ENCODE measurements at places on chromosomes 12 and 14. TPM values are rescaled to one million over a fixed set of nuclear protein-coding genes. Genes with fewer than 3 reads are reported as not detected.

The RFX4 gene
- total RNA-seq, result not detected

- no peak for DNase-seq
Measured at GRCh38 chr12:80830533-80831088, 107.1 kb downstream of the LIN7A start.

GRCh38 chr12:53493610-53494391 lies 5.5 kb downstream of the MAP3K12 start:
- peak; percentile 55 for DNase-seq

DNA sequence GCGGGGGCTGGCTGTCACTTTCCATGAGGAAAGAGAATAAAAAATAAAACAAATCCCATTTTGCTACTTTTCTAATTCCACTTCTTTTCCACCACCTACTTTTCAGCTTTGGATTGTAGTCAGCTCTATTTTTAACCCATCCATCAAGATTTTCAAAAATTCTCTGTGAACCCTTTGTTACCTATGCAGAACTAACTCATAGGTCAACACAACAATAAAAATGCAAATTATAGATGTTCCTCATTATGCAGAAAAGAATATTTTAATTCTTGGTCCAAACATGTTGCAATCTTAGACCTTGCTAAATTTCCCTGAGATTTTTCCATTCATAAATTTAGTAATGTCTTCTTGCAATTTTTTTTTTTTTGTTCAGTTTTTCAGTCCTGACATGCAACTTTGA lies 454.5 kb downstream of the ADAMTS20 start:
- no peak for DNase-seq

DNA sequence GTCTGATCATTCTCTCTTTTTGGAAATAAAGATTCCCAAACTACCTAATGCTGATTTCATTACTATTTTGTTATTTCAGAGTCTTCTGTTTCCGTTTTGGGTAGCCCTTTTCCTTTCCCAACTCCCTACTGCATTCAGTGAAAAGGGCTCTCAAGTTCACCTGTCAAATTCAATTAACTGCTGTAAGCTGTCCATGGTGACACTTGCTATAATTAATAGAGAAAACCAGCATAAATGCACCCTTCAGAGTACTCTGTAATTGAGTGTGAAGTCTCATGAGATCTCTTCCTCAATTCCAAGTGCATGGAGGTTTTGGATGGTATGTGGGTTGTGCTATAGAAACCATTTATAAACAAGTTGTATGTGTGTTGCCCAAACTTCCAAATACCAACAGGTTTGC lies 187.2 kb downstream of the RPL10L start:
- no peak for DNase-seq

The ASCL1 gene
- not detected for total RNA-seq

The CD4 gene
- total RNA-seq, result 12.9 TPM

The ZNF891 gene
- total RNA-seq, result 2.5 TPM

- no peak for DNase-seq
Measured at GRCh38 chr12:122022393-122023338, 982 bp downstream of the BCL7A start.

The SDSL gene
- total RNA-seq, result 5.5 TPM

GRCh38 chr12:14771651-14772137 lies 31.6 kb downstream of the WBP11 start:
- no peak for DNase-seq

- DNase-seq, result no peak
Measured at GRCh38 chr12:72522411-72522810, 250.2 kb downstream of the TRHDE start.

The RDH5 gene
- 19.2 TPM for total RNA-seq

The B3GNT4 gene
- total RNA-seq, result 0.10 TPM

The HPD gene
- total RNA-seq, result 17.4 TPM

The PPP4R4 gene
- 0.32 TPM for total RNA-seq

DNA sequence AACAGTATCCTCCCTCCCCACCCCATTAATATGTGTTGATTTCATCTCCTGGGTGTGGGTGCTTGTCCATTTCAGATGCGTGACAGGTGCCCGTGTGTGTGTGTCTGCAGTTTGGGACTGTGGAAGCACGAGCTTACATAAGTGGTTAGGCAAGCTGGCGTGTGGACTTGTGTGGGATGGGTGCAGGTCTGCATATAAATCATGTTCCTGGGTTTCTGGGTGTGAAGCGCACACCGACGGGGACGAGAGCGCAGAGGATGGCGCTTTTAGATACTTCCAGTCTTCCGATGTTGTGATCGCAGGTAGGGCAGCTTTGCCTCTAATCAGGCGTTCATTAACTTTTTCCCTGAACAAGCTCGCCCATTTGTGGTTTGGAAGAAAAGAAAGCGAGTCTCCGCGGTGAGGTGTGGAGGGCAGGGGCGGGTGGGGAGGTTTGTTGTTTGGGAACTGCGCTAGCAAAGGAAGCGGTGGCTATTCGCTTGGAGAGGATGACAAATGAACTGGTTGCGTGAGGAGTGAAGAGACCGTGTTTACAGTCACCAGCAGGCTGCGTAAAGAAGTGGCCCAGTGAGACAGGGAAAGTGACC lies 865 bp downstream of the RGS6 start:
- no peak for DNase-seq

The MBIP gene
- 17.8 TPM for total RNA-seq

The KRT6C gene
- not detected for total RNA-seq

- no peak for DNase-seq
Measured at GRCh38 chr12:15649347-15649746, 139.8 kb downstream of the EPS8 start.

GRCh38 chr12:13038491-13039161 lies 5.6 kb upstream of the FAM234B start:
- no peak for DNase-seq

DNA sequence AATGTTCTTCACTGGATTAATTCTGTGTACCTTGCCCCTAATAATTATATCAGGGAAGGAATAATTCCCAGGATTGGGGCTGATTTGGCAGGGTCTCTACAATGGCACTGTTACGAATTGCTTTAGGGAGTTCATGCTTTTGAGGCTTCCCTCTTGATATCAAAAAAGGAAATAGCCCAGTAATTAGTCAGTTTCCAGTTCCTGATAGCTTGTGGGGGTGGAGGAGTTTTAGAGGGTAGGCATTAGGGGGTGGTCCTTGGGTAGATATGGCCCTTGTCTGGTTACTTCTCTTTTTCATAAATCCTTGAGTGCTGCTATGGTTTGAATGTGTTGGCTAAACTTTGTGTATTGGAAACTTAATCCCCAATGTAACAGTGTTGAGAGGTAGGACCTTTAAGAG lies 6.1 kb upstream of the SRSF5 start:
- no peak for DNase-seq

DNA sequence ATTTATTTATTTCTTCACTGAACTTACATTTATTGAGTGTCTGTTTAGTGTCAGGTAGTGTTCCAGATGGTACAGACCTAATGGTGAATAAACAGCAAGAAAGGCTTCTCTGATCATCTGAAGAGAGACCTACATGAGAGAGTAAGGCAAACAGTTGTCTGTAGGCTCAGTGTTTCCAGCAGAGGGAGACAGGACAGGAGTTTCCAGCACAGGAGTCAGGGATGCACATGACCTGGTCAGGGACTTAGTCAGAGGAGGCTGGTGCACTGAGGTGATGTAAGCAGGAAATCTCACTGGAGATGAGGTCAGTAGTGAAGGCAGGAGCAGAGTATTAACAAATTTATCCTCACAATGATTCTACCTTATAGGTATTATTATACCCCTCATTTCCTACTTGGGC lies 233.2 kb downstream of the MDGA2 start:
- DNase-seq, result no peak

The A2ML1 gene
- total RNA-seq, result not detected

GRCh38 chr14:80055226-80055625 lies 156.1 kb downstream of the DIO2 start:
- no peak for DNase-seq

The PUS7L gene
- total RNA-seq, result 18.1 TPM

The RTN1 gene
- 13.1 TPM for total RNA-seq

GRCh38 chr12:56336361-56337167 lies 2.1 kb upstream of the IL23A start:
- DNase-seq, result no peak

DNA sequence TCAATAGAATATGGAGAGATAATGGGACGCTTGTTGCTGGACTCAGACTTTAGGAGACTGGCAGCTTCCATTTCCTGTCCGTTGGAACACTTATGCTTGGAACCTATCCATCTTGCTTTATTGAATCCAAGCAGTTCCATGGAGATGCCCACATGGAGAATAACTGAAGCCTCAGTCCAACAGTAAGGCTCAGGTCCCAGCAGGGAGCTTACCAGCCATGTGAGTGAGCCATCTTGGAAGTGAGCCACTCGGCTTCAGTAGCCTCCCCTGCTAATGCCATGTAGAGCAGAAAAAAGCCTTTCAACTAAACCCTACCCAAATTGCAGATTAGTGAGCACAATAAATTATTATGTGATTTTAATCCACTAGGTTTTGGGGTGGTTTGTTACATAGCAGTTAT lies 538.8 kb upstream of the STXBP6 start:
- DNase-seq, result no peak

The C12orf54 gene
- not detected for total RNA-seq

The TESPA1 gene
- total RNA-seq, result 1.00 TPM

The ATL1 gene
- 16.0 TPM for total RNA-seq

- DNase-seq, result no peak
Measured at GRCh38 chr14:34502545-34503225, 36.8 kb downstream of the EAPP start.

DNA sequence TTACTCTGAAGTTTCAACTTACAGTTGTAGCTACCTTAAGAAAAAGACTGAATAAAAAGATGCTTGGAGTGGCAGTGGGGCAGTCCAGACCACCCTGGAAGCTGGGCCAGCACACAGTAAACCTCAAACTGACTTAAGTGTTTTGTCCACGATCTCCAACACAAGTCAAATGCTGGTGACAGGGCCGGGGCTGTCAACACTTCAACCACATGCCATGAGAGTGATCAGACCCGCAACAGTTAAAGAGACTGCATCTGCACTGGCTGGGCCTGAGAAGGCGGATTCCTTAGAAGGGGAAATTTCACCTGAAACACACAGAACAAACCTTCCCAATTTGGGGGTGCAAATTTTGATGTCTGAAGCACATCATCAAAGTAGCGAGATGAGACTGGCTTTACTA lies 223.5 kb upstream of the CAND1 start:
- no peak for DNase-seq

- DNase-seq, result no peak
Measured at GRCh38 chr12:66819587-66819986, 140.7 kb upstream of the GRIP1 start.

GRCh38 chr12:3496957-3497356 lies 6.0 kb downstream of the PRMT8 start:
- DNase-seq, result no peak

The ADCY6 gene
- total RNA-seq, result 31.6 TPM

The RPGRIP1 gene
- total RNA-seq, result 0.10 TPM

The SIX6 gene
- not detected for total RNA-seq

The ATP2B1 gene
- 44.0 TPM for total RNA-seq

The SERPINA9 gene
- total RNA-seq, result not detected

The RNF212B gene
- not detected for total RNA-seq

DNA sequence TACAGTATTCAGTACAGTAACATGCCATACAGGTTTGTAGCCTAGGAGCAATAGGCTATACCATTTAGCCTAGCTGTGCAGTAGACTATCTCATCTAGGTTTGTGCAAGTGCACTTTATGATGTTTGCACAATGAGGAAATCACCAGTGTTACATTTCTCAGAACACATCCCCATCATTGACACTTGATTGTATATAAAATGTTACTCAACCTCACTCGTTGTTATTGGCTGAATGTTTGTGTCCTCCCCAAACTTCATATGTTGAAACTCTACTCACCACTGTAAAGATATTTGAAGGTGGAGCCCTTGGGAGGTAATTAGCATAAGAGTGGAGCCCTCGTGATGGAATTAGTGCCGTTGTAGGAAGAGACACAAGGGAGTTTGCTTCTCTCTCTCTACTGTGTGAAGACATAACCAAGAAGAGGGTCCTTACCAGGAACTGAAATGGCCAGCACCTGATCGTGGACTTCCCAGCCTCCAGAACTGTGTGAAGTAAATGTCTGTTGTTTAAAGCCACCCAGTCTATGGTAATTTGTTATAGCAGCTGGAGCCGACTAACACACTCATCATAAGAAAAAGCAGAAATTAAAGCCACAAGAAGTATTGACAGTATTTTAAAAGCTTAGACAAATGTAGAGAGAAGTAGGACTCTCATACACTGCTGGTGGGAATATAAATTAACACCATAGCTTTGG lies 3.2 kb upstream of the MED13L start:
- DNase-seq, result no peak

DNA sequence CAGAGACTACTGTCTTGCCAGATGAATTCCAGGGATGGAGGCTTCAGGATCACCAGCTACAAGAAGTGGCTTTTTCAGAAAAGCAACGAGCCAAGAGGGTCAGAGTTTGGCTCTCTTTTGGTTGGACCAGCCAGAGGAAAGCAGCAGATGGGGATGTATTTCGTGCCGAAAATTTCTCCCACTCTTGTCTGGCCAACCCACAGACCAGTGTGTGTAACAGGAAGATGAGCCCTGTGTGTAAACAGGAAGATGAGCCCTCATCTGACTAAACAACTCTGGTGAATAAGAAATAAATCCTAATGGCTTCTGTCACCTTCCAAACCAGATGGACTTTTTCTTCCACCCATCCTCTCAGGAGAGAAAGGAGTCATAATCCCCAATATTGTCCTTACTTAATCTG lies 13.1 kb downstream of the GPR68 start:
- no peak for DNase-seq

The MYF5 gene
- not detected for total RNA-seq

The EML1 gene
- total RNA-seq, result 92.6 TPM

GRCh38 chr12:116087962-116088361 lies 189.5 kb downstream of the MED13L start:
- DNase-seq, result no peak

- no peak for DNase-seq
Measured at GRCh38 chr12:53806721-53807120, 54.9 kb upstream of the CISTR start.

The DEGS2 gene
- 1.2 TPM for total RNA-seq

- no peak for DNase-seq
Measured at GRCh38 chr12:46197883-46198282, 71.0 kb downstream of the SLC38A1 start.

DNA sequence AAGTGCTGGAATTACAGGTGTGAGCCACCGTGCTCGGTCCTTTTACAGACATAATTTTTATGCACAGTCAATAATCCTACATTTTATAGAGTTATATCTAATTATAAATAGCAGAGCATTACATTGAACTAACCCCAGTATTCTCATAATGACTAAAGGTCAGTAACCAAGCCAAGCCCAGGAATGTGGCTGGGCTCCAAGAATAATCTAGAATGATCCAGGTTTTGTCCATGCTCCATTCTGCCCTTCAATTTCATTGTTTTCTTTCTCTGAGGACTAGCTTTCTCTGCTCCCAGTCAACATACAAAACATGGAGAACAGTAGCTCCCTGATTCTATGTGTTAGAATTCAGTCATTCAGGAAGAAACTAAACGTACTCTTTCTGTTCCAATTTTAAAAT lies 92.1 kb upstream of the KRR1 start:
- no peak for DNase-seq

DNA sequence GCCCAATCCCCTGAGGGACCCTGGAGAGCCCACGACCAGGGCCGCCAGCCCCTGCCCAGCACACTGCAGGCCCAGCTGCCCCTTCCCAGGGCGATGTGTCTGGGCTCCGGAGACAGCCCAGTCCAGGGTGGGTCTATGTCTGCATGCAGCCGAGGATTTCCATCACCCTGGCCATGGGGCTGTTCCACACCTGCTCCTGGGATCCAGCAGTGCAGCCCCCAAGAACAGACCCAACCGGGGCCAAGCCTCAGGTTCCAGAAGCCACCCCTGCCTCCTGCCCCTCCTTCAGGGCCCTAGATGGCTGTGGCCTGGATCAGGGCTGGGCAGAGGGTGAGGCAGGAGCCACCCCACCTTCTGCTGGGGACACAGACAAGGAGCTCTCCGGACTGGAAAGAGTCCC lies 11.5 kb downstream of the C14orf180 start:
- no peak for DNase-seq

Measured in posterior vena cava (tissue), 2 donors.